Dermis microvascular lymphatic vessel endothelial cell (primary cell): ENCODE measurements at places on chromosomes 1 and 21.

DNA sequence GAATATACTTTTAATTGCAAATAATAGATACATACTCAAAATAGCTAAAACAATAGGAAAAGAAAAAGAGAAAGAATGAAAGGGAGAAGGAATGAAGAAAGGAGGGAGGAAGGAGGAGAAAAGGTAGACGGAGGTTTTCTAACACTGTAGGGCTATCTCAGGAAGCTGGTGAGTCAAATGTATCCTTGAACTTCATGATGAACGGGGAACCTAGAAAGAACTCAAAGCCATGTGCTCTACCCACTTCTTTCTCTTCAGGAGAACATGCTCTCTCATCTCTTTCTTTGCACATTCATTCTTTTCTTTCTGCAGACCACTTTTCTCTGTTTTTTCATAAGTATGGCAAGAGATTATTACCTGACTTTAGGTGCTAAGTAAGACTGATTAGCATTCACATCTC, 37.3 kb upstream of the ZNF644 start:
- no peak for DNase-seq

- no peak for DNase-seq
Observed at GRCh38 chr1:185376288-185376687, 59.2 kb upstream of the IVNS1ABP start.

- DNase-seq, result no peak
Observed at GRCh38 chr1:113605146-113605545, 154.1 kb downstream of the PHTF1 start.

GRCh38 chr1:14928412-14928811, 225.1 kb upstream of the TMEM51 start:
- DNase-seq, result no peak

DNA sequence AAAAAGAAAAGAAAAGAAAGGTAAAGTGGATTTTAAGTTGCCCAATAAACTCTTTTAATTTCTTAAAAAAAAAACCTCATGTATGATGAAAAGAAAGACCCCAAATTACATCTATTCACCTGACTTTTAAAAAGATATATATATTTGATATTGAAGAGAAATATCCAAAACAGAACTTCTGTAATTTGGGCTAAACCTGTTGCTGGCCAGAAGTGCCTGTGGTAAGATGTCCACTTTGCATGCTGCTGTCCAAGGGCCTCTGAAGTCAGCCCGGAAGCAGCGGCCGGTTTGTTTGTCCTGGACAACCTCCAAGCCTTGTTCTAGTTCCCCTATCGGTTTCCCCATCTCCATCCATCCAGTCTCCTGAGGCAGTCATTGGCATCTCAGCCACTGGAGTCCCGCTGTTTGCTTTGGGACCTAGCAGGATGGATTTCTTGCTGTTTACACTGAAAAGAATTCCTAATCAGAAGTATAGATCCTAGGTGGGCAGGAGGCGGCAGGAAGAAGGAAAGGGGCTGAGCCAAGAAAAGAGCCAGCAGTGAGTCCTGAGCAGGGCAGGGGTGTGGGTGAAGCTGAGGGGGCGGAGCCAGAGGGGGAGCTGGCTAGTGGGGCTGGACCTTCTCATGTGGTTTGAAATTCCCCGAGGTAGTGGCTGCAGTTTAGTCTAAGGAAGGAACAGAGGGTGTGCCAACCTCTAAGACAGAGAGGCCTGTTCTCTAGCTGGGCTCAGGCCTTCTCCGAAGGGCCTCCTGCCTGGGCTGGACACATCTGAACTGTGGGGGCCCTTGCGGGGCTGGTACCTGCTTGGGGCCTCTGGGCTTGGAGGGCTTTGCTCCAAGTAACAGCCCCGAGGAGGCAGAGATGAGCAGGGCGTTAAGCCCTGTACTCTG, 3.3 kb downstream of the NCMAP start:
- DNase-seq, result no peak

DNA sequence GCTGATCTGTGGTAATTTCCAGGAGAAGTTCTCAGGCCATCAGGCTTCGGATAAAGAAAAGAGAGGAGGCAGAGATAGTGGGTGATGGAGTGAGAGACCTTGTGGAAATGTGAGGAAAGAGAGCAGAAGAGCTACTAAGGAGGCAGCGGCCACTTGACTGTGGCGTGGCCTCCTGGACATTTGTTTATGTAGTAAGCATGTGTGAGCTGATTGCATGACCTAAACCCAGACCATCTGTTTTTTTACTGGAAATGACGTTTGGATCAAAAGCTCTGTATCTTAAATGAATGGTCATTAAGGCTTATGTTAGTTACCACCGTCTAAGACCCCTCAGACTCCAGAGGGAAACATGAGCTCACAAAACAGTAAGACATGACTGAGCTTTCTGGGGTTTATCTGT, 13.6 kb downstream of the ATP1B1 start:
- no peak for DNase-seq

DNA sequence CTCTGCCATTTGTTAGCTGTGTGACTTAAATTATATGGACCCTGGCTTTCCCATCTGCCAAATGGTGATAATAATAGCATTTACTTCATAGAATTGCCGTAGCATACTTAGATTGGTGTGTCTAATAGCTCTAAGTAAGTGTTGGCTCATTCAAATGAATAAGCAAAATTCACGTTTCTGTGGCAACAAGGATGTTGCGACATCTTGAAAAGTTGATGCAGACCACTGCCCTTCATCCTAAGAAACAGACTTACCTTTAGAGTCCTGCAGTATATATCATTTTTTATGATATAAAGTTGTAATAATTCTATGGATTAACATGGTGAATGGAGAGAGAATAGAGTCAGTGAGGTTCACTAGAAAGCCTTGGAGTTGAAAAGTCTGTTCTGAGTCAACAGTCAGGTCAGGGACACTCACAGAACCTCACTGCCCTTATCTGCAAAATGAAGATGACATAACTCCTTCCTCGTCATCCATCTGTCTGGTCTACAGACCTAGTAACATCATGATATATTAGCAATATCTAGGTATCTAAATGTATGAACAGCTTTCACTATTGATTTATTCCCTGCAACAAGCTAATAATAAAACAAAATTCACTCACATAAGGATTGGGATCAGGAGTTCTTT, 167.3 kb upstream of the C8B start:
- DNase-seq, result no peak

DNA sequence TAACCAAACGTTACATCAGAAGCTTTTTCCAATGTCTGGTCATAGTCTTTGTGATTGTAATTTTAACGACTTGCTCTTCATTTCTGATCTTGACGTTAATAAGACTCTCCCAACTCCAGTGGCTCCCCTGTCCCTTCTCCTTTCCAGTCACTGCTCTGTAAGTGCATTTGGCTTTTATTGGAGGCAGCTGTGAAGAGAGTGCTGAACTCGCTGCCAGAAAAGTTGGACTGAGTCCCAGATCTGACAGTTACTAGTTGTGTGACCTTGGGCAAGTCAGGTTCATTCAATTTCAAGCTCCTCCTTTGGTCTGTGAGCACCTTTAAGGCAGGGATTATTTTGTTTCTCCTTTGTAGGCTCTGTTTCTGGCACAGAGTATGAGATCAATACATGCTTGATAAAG, 109.6 kb upstream of the TSPAN2 start:
- DNase-seq, result no peak

- no peak for DNase-seq
Observed at GRCh38 chr1:236081546-236082227, 16.8 kb upstream of the NID1 start.

- no peak for DNase-seq
Observed at GRCh38 chr1:21012937-21013336, 163.8 kb downstream of the EIF4G3 start.

GRCh38 chr1:237975376-237975775, 84.7 kb upstream of the ZP4 start:
- DNase-seq, result no peak

GRCh38 chr1:100304921-100305320, 38.9 kb downstream of the RTCA start:
- no peak for DNase-seq

- peak; percentile 99 for DNase-seq
Observed at GRCh38 chr1:224542783-224543440, 73.2 kb upstream of the CNIH3 start.

- DNase-seq, result no peak
Observed at GRCh38 chr1:223338811-223339746, 24.9 kb downstream of the SUSD4 start.

DNA sequence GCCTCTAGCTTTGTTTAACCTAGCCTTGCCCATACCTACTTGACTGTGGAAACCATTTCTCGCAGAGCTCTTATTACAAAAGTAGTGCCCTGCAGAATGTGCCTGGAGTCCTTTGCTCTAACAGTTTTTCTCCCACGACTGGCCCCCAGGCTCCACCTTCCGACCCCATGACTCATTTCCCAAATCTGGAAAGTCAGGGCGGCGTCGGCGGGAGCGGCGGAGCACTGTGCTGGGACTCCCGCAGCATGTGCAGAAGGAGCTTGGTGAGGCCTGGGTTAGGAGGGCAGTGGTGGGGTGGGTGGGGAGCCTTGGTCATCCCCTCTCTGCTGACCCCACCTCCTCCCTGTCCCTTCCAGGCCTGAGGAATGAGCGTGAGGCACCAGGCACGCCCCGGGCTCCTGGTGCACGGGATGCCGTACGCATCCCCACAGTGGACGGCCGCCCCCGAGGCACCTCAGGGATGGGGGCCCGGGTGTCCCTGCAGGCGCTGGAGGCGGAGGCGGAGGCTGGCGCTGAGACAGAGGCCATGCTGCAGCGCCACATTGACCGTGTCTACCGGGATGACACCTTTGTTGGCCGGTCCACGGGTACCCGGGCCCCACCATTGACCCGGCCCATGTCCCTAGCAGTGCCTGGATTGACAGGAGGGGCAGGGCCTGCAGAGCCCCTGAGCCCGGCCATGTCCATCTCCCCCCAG, 47.5 kb downstream of the YARS1 start:
- peak; percentile 13 for DNase-seq
